ENCODE measurements at places on chromosomes 7 and 10.

DNA sequence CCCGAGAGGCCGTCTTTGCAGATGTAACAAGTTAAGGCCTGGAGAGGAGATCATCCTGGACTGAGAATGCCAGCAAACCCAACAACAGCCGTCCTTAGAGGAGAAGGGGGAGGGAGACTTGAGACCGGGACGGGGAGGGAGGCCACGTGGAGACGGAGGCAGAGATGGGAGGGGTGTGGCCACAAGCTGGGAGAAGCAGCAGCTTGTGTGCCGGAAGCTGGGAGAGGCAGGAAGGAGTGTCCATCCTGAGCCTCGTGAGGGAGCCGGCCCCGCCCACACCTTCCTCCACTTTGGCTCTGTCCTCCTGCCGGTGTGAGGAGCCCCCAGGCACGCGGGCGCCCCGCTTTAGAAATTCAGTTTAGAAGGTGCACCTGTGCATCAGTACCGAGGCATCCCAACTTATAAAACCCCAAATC is 95.7 kb downstream of the DNAJB6 start:
- no peak for DNase-seq

DNA sequence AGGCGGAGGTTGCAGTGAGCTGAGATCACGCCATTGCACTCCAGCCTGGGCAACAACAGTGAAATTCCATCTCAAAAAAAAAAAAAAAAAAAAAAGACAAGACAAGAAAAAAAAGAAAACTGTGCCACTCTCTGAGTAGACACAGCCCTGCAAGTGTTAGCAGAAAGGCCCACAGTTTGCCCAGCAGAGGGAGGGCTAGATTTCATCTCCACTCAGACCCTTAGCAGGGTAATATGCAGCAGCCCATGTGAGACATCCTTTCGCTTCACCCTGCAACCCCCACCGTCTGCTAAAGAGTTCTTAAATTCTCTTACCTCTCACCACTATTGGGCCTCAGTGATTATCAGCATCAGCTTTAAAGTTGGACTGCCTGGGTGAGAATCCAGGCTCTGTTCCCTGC is 38.2 kb downstream of the CTNNA3 start:
- DNase-seq: no peak

DNA sequence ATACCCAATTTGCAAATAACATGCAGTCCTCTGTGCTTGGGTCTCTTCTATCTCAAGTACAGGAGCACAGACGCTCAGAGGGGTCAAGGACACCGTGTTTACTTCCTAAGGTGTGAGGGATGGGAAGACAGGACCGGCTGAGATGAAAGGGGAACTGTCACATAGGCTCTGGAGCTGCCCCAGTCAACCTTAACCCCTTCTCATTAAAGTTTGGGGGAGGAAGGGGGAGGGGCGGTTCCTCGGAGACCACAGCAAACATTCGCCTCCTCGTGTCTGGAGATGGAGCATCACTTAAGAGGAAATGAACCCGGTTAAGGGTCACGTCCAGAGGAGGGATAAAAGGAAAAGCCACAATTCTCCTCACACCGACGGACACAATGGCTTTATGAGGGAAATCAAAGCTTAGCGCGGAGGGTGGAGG is 1.1 kb downstream of the SH3PXD2A start:
- no peak for DNase-seq

DNA sequence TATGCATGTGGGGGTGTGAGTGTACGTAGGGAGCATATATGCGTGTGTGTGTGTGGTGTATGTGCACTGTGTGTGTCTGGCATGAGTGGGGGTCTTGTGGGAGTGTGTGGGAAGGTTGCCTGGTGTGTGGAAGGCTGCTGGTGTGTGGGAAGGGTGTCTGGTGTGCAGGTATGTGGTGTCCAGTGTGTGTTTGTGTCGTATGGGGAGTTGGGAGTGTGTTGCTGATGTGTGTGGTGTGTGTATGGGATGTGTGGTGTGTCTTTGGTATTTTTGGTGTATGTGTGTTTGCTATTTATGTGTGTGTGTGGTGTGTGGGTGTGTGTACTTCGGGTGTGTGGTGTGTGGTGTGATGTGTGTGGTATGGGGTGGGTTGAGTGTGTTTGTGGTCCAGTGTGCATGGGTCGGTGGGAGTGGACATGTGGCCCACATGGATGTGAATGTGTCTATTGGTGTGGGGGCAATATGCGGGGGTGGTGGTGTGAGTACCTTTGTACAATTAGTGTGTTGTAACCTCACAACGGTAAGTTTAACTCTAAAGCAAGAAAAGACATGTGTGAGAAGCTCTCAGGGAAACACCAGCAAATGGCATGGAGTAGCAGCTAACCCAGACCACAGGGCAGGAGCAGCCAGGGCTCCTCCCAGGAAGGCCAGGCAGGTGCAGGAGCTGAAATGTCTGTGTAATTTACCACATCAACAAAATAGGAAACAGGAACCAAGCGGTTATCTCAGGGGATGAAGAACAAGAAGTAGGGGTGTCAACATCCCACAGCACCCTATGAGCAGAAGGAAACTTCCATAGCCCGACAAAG is 11.9 kb downstream of the ANTXRL start:
- no peak for DNase-seq

GRCh38 chr7:27097686-27098577 is 2.1 kb upstream of the HOXA1 start:
- DNase-seq: no peak

DNA sequence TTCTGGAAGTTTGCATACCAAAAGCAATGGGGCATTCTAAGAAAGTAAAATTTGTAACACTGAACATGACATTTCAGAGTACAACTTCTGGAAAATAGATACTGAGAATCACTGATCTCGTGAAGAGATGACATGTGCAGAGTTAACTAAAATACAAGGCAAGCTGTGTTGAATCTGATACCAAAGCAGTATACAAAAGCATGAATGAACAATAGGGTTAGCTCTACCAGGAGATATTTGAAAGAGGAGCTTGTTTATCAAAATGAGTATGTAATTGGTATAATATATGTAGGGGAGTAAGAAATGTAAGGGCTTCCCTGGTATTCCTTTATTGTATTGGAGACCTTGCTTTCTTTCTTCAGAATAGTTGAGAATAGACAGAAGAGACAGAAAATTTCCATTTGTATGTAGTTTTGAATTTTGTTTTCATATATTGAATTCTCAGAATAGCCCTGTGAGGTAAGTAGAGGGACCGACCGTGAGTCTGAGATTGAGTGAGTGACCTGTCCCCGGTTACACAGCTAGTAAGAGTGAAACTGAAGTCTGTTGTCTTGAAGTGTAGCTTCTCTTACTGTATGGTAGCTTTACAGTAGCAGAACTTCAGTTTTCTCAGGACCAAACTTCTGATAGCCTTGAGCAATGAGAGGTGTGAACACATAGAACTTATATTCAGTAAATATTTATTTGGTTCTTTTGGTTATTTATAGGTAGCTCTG is 5.0 kb downstream of the HBP1 start:
- DNase-seq: no peak

GRCh38 chr7:88661921-88662320 is 97.6 kb upstream of the ZNF804B start:
- no peak for DNase-seq

- no peak for DNase-seq
Observed at GRCh38 chr7:20786421-20786778, 286 bp downstream of the SP8 start.

DNA sequence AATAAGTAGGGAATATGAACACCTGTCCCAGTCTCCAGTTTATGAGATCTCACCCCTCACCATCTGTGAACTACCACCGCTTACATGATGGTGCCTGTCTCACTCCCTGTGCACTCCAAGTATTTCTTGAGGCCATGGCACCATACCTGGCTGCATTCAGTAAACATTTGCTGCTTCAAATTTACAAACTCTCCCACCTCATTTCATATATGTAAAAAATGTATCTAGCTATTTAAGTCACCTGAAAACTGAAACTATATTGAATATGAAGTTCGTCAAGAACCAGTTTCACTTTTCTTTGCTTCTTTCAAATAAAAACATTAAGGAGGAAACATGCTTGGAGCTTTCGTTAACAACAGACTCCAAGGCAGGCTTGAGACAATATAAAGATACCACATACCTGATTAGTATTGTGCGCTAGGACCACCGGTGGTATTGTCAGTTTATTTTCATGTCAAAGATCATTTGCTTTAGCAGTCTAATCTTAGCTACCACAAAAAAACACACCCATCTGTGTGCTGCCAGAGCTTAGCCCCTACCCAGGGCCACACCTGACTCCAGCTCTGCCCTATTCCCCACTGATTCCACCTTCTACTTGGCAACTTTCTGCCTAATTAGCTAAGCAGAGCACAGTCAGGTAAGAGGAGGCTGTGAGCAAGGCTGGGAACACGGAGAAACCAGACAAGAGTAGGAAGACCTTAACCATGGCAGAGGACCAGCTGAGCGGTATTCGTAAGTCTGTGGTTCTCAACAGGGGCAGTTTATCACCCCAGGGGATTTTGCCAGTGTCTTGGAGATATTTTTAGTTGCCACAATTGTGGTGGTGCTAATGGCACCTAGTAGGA is 92.0 kb downstream of the ZFAND4 start:
- DNase-seq: no peak

GRCh38 chr7:157905651-157906461 is 569.1 kb downstream of the DNAJB6 start:
- DNase-seq: no peak

GRCh38 chr7:110918949-110919548 is 171.9 kb upstream of the LRRN3 start:
- DNase-seq: no peak

- DNase-seq: no peak
Observed at GRCh38 chr10:86139066-86139657, 227.4 kb downstream of the GRID1 start.

GRCh38 chr7:124702385-124702784 is 63.2 kb downstream of the GPR37 start:
- DNase-seq: no peak

DNA sequence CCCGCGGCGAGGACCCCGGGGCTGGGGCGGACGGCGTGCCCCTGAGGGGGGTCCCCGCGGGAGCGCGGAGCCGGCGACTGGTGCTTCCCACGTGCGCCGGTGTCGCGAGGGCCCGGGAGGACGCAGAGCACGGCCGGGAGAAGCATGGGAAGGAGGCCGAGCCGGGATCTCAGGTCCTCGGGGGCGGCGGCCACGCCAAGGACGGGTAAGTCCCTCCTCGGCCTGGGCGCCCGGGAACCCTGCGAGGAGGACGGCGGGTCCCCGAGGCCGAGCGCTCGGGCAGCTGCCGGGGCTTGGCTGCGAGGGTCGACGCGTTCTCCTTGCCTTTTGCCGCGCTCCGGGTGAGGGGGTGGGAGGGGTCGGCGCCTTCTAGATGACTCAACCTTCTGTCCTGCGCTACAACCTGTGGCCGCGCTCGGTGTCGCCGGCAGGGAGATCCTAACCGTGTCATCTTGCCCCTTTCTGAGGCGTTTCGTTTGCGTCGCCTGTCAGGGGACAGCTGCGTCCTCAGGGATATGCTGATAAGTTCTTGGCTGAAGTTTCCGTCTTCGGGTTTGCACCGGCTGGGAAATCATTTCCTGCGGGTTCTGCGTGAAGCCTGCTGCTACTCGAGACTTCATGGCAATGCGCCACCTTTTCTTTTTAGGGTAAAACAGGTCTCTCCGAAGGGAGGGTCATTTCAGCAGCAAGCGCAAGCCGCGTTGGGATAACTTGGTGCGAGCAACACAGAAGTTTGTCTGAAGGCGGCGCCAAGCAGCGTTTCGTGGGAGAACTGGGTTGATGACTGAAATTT is 529 bp downstream of the TASOR2 start:
- DNase-seq: peak; percentile 61

- DNase-seq: no peak
Observed at GRCh38 chr7:14754631-14755030, 147.9 kb downstream of the DGKB start.

DNA sequence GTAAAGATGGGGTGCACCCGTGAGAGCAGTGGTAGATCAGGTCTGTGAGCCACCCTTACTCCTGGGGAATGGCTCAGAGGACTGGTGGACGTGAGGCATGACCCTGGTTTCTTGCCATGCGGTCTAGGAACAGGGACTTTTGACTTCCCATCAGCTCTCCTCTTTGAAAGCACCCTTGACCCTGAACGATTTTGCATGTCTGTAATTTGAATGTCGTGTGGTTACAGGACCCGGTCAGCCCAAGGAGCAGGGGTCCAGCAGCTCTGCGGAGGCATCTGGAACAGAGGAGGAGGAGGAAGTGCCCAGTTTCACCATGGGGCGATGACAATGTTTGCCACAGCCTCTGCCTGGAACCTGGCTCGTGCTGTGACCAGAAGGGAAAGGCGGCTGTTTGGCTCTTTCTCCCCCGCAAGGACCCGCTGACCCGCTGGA is 8.6 kb upstream of the ORAI2 start:
- DNase-seq: no peak

DNA sequence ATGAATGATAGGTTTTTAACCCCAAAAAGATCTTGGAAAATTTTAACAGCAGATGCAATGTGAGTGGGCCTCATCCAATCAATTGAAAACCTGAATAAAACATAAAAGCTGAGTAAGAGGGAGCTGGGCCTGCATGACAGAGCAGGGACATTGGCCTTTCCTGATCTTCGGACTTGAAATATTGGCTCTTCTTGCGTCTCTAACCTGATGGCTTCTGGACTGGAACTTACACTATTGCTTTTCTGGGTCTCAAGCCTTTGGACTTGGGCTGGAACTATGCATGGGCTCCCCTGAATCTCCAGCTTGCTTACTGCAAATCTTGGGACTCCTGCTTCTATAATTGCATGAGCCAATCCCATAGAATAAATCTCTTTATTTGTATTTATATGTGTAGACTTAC is 9.0 kb downstream of the A1CF start:
- no peak for DNase-seq

- DNase-seq: no peak
Observed at GRCh38 chr7:40833888-40834234, 699.1 kb downstream of the SUGCT start.

DNA sequence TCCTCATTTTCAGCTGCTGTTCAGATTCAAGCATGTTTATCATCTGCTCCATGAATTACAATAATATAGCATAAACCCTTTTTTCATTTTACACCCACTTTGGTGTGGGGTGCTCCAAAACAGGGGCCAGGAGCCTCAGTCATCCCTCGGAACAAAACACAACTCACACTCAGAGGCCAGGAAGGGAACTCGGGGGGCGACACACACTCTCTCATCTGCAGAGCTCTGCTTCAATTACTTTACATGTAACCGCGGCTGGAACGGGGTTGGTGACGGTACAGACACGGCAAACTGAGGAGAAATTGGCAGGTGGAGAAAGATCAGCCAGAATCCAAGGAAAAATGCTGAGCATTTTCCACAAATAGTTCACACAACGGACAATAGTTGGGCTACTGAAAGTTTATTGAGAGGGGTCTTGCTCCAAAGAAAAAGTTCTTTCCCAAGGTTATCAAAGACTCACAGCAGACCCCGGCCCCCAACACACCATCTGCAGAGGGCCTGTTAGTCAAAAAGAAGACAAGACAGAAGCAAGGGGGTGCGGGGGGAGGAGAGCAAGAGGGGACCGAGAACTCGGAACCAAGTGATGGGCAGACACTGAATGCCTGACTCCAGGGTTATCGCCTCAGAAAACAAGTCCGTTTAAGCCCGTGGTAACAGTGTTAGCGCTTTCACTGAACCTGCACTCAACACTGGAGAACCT is 20.5 kb downstream of the DIP2C start:
- no peak for DNase-seq

DNA sequence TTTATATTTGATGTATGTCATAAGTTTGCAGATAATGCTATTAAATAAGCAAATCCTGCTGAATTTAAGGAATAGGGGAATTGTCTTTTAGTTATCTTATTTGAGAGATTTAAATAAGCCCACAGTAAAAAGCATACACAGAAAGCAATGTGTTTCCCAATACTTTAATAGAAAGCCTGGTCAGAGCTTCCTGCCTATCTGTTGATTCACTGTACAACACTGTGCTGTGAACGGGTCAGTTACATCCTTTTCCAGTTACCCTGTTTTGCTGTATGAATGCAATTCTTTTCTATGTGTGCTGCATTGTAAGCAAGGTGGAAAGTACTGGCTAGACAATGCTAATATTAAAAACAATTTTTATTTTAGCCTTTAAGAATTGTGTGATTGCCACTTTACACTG is 81.2 kb downstream of the ANKRD7 start:
- DNase-seq: no peak

Data from D341Med (cell line).